ENCODE measurements at places on chromosomes 16 and 17.

DNA sequence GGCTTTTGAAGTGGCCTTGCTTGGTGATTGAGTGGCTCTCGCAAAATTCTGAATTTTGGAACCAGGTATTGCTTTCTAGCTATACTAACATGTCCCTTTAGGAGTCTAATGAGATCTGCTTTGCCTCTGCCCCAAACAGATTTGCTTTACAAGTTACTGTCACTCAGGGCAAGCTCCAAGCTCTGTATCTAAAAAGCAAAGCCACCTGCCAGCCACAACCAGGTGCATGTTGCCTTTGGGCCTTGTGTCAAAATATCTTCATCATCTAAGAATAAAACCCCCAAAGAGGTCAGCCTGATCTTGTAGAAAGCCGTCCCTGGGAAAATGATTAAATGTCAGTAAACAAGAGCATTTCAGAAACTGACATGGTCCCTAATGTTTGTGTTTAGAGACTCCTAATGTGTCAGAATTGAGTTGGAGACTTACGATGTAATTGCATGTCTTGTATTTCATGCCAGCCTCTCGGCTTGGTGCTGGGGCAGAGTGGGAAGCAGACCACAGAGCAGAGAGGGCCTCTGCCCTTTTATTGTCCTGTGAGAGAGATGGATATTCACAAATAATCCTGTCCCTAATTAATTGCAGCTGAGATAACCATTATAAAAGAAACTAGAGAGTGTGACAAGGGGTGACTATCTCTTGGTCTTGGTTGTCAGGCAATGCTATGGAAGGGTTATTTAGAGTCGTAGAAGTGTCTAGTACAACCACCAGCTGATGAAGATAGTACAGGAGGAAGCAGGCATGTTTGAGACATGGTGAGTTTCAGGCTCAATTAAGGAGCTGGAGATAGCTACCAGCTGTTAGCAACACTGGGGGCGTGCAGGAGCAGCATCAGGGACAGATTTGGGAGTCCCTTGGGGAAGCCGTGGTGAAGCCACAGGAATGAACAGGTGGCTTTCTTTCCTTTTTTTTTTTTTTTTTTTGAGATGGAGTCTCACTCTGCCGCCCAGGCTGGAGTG lies 90.7 kb downstream of the PITPNC1 start:
- no peak for DNase-seq
- peaks cover 16% of the 10 kb centered on the region for H3K4me1 ChIP-seq
- H3K27ac ChIP-seq, result no peak overlapping the region

GRCh38 chr17:78527345-78527744 lies 49.9 kb downstream of the DNAH17 start:
- DNase-seq, result no peak
- H3K4me1 ChIP-seq, result peaks cover 27% of the 10 kb centered on the region
- no peaks in the 10 kb centered on the region for H3K36me3 ChIP-seq

GRCh38 chr17:78317794-78318400 lies 42.0 kb downstream of the SOCS3 start:
- no peak overlapping the region for H3K4me3 ChIP-seq
- no peak for DNase-seq
- peaks cover 3% of the 10 kb centered on the region for H3K27me3 ChIP-seq
- H3K4me1 ChIP-seq, result peaks cover 62% of the 10 kb centered on the region
- no peaks in the 10 kb centered on the region for H3K36me3 ChIP-seq

GRCh38 chr16:10308305-10309193 lies 77.3 kb upstream of the ATF7IP2 start:
- H3K4me3 ChIP-seq, result no peak overlapping the region
- DNase-seq, result no peak
- no peaks in the 10 kb centered on the region for H3K36me3 ChIP-seq
- no peaks in the 10 kb centered on the region for H3K27me3 ChIP-seq
- H3K4me1 ChIP-seq, result no peaks in the 10 kb centered on the region
- H3K27ac ChIP-seq, result no peak overlapping the region

- H3K36me3 ChIP-seq, result no peaks in the 10 kb centered on the region
- no peaks in the 10 kb centered on the region for H3K4me1 ChIP-seq
- H3K27me3 ChIP-seq, result no peaks in the 10 kb centered on the region
- DNase-seq, result no peak
- H3K4me3 ChIP-seq, result no peak overlapping the region
- H3K27ac ChIP-seq, result no peak overlapping the region
Observed at GRCh38 chr17:61750656-61751055, 112.7 kb downstream of the BRIP1 start.

GRCh38 chr16:351804-352520 lies 561 bp downstream of the AXIN1 start:
- peak overlapping the region; percentile 62 for H3K4me3 ChIP-seq
- H3K27ac ChIP-seq, result no peak overlapping the region
- H3K36me3 ChIP-seq, result peaks cover 25% of the 10 kb centered on the region
- peaks cover 12% of the 10 kb centered on the region for H3K4me1 ChIP-seq
- no peaks in the 10 kb centered on the region for H3K27me3 ChIP-seq
- DNase-seq, result peak; percentile 41

DNA sequence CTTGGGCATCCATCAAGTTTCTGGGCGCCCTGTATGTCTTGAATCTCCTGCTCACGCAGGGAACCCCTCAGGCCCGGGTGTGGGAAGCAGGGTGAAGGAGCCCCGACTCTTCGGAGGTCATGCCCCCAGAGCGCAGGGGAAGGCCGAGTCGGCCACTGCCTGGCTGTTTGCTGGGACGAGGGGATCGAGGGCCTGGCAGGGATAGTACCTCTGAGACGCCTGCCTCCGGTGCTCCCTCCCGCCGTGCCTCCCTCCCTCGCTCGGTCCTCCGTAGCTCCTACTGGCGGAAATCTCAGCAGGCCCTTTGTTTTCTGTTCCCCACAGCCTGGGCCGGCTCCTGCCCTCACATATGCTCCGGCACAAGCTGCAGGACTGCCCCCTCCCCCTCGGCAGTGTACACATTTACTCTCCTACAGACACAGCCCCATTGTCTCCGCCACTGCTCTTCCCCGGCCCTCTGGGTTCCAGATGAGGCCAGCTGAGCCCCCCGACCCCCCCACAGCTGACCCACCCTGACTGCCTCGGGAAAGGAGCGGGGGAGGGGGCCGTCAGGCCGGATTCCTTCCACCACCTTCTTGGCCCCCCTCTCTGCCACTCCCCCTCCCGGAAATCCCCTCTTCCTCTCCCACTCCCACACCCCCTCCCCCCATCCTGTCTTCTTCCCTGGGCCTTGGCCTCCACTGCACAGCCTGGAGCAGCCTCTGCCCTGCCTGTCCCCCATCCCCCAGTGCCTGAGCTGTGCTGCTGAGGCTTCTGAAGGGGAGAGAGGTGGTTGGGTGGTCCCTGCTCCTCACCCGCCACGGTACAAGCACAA lies 1.4 kb downstream of the TRAF4 start:
- no peaks in the 10 kb centered on the region for H3K27me3 ChIP-seq
- peaks cover 41% of the 10 kb centered on the region for H3K36me3 ChIP-seq
- peaks cover 57% of the 10 kb centered on the region for H3K4me1 ChIP-seq
- H3K4me3 ChIP-seq, result peak overlapping the region; percentile 56
- H3K27ac ChIP-seq, result peak overlapping the region; percentile 98

- no peak for DNase-seq
- H3K36me3 ChIP-seq, result no peaks in the 10 kb centered on the region
- H3K4me1 ChIP-seq, result no peaks in the 10 kb centered on the region
- H3K27ac ChIP-seq, result no peak overlapping the region
Observed at GRCh38 chr16:88369447-88370008, 13.2 kb upstream of the ZNF469 start.

GRCh38 chr17:31433091-31433790 lies 41.8 kb downstream of the RAB11FIP4 start:
- no peak overlapping the region for H3K27ac ChIP-seq
- peaks cover 18% of the 10 kb centered on the region for H3K4me1 ChIP-seq
- H3K36me3 ChIP-seq, result no peaks in the 10 kb centered on the region

- peak overlapping the region; percentile 18 for H3K27ac ChIP-seq
- H3K27me3 ChIP-seq, result no peaks in the 10 kb centered on the region
- DNase-seq, result no peak
- no peak overlapping the region for H3K4me3 ChIP-seq
Observed at GRCh38 chr17:59287891-59288290, 43.6 kb upstream of the YPEL2 start.

- H3K27ac ChIP-seq, result peak overlapping the region; percentile 97
- no peaks in the 10 kb centered on the region for H3K27me3 ChIP-seq
- peak overlapping the region; percentile 84 for H3K4me3 ChIP-seq
- peak; percentile 51 for DNase-seq
- peaks cover 30% of the 10 kb centered on the region for H3K36me3 ChIP-seq
Observed at GRCh38 chr16:30557707-30557956, 542 bp downstream of the ZNF764 start.

- DNase-seq, result peak; percentile 51
- peaks cover 3% of the 10 kb centered on the region for H3K27me3 ChIP-seq
- H3K4me3 ChIP-seq, result no peak overlapping the region
- H3K27ac ChIP-seq, result peak overlapping the region; percentile 60
Observed at GRCh38 chr17:81179220-81179619, 13.2 kb upstream of the AATK start.

DNA sequence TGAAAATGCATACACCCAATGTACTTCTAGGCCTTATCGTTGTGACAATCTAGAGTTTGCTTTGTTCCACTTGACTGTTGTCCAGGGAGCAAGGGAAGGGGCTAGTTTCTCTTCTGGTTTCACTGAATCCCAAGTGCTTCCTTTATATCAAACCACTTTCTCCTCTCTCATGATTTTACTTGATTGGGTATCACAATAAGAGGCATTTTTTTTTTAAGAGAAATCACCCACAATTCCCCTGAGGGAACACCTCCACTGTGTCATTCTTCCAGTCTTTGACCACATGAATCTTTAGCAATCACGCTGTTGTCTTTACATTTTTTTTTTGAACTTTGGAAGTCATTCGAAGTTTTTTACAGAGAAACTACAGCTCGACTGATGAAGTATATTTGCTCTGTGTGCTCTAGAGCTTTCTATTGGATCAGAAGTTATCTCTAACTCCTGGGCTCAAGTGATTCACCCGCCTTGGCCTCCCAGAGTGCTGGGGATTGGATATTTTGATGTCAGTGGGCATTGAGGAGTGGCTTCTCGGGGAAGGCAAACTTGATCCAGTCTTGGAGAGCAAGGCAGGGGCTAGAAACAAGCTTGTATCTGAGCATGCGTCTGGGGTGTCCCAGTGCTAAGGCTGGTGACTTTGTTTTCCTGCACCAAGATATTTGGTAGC lies 3.0 kb downstream of the CDH1 start:
- no peak overlapping the region for H3K4me3 ChIP-seq
- no peaks in the 10 kb centered on the region for H3K36me3 ChIP-seq
- DNase-seq, result no peak
- peaks cover 19% of the 10 kb centered on the region for H3K4me1 ChIP-seq
- H3K27ac ChIP-seq, result no peak overlapping the region
- H3K27me3 ChIP-seq, result peaks cover 37% of the 10 kb centered on the region

DNA sequence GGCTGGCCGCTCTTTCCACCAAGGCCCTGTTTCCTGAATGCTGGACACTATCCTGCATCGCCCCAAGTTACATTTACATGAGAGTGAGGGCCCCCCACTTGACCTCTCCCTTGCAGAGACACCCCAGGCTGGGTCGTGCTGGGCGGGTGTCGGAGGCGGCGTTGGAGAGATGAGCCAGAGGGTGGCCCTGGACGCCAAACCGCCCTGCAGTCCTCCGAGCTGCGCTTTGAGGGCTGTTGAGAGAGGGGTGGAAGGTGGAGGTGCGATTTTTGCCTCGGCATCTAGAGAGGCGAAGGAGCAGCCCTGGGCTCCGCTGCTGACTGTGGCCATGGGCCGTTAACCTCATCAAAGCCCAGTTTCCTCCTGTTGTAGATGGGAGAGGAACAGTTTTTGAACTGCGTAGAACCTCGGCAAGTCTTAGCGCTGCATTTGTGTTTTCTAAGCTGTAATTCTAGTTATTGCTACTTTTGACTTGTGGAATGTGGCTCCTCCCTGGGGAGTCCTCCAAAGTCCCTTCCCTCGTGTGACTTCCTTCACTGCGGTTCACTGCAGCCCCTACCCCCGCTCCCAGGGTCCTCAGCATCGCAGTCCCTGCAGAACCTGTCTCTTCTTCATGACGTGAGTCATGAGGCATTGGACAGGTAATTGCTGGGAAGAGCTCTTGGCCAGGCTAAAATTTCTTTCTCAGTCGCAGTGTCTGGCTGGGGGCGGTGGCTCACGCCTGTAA lies 986 bp upstream of the ELOB start:
- H3K27ac ChIP-seq, result peak overlapping the region; percentile 99
- peak overlapping the region; percentile 97 for H3K4me3 ChIP-seq
- peaks cover 31% of the 10 kb centered on the region for H3K4me1 ChIP-seq
- peaks cover 5% of the 10 kb centered on the region for H3K27me3 ChIP-seq

Data from muscle of leg (tissue), 16 donors.